ENCODE measurements at places on chromosomes 6 and 20.

DNA sequence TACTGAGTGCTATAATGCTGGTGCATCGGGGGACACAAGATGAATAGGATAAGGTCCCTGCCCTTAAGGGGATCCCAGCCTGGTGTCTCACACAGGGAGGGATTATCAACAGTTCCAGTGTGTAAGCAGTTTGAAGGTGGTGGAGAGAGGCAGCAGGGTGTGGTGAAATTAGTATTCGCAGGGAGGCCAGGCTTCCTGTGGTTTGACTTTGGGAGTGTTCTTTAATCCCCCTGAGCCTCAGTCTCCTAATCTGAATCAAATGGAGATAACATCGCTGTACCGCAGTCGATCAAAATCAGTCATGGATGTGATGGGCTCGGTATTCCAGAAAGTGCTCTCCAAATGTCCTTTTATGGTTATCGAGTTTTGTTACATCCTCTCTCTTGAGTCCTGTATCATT, 288.1 kb upstream of the SUPT3H start:
- DNase-seq = no peak

GRCh38 chr6:5778906-5779305, 227.8 kb downstream of the NRN1 start:
- no peak for DNase-seq

DNA sequence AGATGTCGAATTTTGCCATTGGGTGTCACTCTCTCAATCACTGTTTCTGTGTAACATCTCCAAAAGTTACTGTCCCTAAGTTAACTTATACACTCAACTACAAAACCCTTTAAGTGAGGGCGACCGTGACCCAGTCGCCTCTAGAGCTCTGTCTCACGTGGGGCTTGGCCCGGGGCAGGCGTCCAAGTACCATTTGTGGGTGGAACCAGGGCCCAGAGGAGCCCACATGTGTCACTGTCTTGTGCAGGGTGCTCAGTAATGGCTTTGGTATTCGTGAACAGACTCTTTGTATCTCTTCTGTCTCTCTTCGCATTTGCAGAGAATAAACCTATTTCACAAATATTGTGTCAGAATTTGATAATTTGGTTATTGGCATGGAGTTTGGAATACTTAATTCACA, 109.9 kb upstream of the THBS2 start:
- DNase-seq = no peak

DNA sequence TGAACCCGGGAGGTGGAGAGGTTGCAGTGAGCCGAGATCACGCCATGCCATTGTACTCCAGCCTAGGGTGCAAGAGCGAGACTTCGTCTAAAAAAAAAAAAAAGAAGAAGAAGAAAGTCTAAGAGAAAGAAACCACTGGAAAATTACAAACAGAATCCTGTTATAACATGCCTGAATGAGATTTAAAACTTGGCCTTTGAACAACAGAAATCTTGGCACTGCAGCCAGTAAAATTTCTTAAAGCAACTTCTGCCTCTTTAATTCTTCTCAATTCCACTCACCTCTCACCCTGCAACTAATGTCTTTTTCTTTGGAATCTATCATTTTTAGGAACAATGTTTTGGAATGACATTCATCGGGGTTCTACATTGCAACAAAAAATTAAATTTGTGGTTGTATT, 26.3 kb downstream of the PM20D2 start:
- no peak for DNase-seq

- DNase-seq = no peak
Measured at GRCh38 chr6:167920165-167920564, 77.3 kb upstream of the KIF25 start.

DNA sequence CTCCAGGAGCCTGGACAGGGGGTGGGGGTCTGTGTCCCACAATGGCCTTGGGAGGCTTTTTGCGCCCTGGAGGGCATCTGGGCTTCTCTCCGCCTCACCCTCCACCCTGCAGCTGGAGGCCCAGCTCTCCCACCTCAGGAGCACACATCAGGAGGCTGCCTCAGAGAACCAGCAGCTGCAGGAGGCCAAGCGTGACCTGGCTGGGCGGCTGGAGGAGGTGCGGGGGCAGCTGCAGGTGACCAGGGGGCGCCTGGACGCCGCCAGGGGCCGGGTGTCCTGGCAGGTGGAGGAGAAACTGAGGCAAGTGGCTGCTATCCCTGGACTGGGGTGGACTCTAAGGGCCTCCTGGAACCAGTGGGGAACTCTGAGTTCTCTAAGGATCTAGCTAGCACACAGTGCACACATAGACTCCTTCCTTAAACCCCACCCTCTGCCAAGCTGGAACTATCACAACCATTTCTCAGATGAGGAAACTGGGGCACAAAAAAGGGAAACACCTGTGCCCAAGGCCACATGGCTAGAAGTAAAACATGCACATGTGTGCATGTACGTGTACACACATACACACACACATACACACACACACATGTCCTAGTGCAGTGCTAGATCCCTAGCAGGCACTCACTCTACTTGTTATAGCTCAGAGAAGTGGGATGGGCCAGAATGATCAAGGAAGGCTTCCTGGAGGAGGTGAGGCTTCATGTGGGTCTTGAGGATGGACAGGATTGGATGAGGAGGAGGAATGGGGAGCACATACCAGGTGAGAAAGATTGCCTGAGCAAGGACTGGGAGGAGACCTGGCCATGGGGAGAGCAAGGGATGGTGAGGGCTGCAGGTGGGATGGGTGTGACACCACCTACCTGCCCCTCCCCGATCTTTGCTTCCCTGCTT, 22.9 kb downstream of the RAB44 start:
- no peak for DNase-seq

- DNase-seq = no peak
Measured at GRCh38 chr6:44025226-44025625, 102.0 kb downstream of the MRPL14 start.

DNA sequence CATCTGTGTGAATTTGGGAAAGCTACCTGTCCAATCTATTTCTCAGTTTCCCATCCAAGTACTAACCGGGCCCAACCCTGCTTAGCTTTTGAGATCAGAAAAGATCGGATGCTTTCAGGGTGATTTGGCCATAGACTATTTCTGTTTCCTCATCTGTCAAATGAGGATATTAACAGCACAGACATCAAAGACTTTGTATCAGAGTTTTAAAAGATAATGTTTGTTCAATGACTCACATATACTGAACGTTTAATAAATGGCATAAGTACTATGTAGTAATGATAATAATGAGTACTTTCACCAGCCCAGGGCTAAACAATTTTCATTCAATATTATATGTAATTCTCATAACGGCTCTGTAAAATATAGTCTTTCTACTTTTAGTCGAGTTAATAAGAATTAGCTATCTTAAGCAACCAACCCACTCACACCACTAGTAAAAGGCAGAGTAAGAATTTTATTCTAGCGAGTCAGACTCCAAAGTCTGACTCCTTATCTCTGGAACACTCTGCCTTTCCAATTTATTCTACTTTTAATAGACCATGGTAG, 216.5 kb downstream of the ARHGAP18 start:
- no peak for DNase-seq

DNA sequence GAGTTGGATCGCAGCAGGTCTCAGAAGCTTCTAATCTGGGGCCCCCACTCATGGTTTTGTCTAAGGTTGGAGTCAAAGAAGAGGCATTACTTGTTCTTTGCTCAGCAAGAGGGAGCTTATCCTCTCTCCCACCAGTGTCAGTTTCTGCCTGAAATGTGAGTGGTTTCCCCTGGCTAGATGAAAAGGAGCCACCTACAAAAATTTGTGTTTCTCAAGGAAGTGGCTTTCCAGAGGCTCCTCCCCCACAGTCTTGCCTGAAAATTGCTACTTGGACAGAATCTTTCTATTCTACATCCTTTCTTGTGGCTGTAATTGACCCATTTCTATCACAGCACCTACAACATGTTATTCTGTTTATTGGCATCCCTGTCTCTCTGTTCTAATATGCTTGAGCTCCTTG, 37.9 kb downstream of the SCML4 start:
- no peak for DNase-seq

- no peak for DNase-seq
Measured at GRCh38 chr20:61524951-61525666, 273.0 kb downstream of the CDH4 start.

GRCh38 chr20:2692886-2693285, 306 bp downstream of the EBF4 start:
- no peak for DNase-seq

GRCh38 chr6:12614456-12614855, 102.1 kb upstream of the PHACTR1 start:
- DNase-seq = no peak

DNA sequence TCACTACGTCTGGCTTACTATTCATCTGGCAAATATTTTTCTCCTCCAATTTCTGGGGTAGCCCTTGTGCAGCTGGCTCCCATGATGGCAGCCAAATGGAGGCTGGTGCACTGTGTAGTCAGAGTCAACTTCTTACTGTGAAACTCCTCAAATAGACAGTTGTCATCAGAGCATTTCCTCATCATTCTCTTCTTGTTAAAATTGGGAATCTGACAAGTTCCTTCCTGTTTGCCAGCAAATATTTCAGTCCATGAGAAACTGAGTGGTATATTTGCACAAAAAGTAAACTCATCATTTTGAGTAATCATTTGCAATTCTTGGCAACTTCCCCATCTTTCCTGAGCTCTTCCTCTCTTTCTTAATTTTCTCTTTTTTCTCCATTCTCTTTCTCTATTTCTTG, 394.9 kb upstream of the RGS17 start:
- DNase-seq = no peak

DNA sequence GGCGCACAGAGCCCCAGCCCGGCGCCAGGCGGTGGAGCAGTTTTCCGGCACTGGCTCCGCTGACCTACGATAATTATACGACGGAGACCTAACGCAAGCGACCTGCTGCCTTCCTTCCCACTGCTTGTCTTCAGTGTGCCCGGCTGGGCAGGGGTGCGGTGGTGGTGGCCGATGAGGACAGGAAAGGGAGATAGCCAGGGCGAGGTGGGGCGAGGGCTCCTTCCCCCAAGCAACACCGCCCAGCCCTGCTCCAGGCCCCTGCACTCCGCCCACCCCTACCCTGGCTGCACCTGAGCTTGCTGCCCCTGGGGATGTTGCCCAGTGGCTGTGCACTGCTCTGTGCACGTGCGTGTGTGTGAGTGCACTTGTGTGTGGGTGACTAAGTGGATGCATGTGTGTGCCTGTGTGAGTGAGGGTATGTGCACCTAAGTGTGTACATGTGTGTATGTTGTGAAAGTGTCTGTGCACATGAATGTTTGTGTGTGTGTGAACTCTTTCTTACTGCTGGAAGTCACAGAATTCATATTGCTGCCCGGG, 42.6 kb upstream of the IRF4 start:
- no peak for DNase-seq

- DNase-seq = no peak
Measured at GRCh38 chr20:32945710-32946221, 58.5 kb downstream of the SUN5 start.

DNA sequence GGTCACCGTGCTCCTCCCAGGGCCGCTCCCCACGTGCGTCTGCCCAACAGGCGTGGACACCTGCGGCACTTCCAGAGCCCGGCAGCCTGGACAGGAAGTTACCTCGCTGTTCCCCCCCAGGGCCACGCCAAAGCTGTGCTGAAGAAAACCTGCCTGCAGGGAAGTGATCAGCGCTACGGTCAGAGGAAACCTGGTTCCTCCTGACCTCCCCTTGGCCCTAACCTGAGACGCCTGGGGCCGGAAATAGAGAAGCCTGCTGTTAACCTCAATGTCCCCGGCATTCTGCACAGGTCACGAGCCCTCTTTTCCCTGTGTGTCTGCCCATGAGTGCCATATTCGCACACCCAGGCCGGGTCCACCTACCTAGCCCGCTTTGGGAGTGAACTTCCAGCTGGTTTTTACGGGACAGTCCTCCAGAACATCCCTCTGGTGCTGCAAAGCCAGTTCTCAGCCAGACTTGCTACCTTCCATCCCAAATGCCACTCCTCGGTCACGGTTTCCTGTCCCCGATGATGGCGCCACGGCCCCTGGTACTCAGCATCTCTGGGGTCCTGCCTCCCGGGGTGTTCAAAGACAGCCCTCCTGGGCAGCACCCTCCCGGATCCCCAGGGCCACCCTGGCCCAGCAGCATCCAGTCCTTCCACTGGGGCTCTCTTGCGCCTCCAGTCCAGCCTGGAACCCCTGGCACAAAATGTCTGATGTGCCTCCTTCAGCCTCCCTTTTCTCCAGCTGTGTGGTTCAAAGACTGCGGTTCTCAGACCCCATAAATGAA, 12.0 kb upstream of the IRF4 start:
- no peak for DNase-seq

GRCh38 chr20:1103751-1104150, 14.7 kb upstream of the PSMF1 start:
- no peak for DNase-seq

- no peak for DNase-seq
Measured at GRCh38 chr6:100880149-100880852, 828 bp downstream of the ASCC3 start.

- DNase-seq = no peak
Measured at GRCh38 chr6:38789256-38789655, 74.1 kb downstream of the DNAH8 start.

Measured in stimulated activated CD4-positive, alpha-beta T cell treated with anti-CD3 and anti-CD28 coated beads, Interleukin-2, amount 100 ng/mL, for 4 hours (primary cell).